ENCODE measurements at places on chromosomes 3 and 15.

GRCh38 chr3:5087209-5087608 lies 34.9 kb upstream of the ARL8B start:
- no peak for DNase-seq

GRCh38 chr3:118165413-118165812 lies 869.2 kb downstream of the IGSF11 start:
- no peak for DNase-seq

GRCh38 chr15:98715401-98715800 lies 67.1 kb downstream of the IGF1R start:
- DNase-seq: no peak

- no peak for DNase-seq
These were observed 331.8 kb downstream of the ERC2 start for GRCh38 chr3:56136514-56136913.

DNA sequence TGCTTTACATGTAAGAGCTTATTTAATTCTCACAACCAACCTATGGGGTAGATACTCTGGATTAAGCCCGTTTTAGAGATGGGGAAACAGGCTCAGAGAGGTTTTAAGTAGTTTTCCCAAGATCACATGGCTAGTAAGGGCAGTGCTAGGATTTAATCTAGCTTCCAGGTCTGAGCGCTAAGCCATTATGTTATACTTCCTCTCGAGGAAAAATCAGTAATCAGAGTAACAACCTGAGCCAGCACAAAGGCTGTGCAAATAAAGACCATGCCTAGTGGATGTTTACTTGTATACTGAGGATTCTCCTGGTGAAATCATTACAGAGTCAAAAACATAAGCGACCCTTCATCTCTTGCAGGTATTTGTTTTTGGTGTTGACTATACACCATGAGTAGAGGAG lies 9.0 kb downstream of the FSTL1 start:
- no peak for DNase-seq
